Activated T-helper 1 cell treated with anti-CD3 and anti-CD28 coated beads, Interleukin-2, amount 50 U/mL, for 16 hours (primary cell): ENCODE measurements at places on chromosomes 1 and 21.
A peak's percentile ranks its signal among the peaks of the same experiment; 100 is the strongest.

DNA sequence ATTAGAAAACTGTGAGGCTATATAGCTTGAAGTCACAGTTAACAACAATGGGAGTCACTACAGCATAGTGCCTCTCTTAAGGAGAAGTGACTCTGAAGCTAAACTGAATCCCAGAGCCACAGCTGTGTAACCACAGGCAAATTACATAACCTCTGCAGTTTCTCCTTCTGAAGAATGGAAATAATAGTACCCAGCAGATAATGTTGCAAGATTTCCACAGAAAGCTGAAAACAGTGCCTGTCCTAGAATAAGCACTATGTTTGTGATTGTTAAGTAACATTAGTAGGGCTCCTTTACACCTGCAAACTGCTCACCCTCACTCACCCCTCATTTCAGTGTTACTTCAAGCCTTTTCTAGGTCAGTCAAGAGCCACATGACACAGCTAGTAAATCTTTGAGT lies 886.7 kb downstream of the PLA2G4A start:
- no peak for DNase-seq

GRCh38 chr1:201850053-201850397 lies 21.1 kb downstream of the IPO9 start:
- no peak for DNase-seq

- DNase-seq = no peak
Observed at GRCh38 chr1:94272388-94272787, 35.0 kb upstream of the ARHGAP29 start.

DNA sequence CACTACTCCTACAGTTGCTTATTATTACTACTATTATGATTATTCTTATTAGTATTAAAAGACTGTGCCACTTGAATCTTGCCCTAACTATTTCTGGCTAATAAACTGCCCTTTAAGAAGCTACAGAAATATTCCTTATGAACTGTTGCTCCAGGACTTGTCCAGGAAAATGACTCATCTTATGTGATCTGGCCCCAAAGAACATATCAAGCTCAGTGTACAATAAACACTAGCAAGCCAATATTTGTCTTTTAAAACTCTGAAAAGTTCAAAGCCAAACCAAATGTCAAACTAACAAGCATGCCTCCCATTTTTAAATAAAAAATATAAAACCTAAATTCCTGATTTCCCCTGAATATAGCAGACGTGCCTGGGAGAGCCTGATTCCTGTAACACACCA lies 88.7 kb upstream of the SIM2 start:
- DNase-seq = no peak

- no peak for DNase-seq
Observed at GRCh38 chr1:29222686-29223085, 8.0 kb downstream of the MECR start.

DNA sequence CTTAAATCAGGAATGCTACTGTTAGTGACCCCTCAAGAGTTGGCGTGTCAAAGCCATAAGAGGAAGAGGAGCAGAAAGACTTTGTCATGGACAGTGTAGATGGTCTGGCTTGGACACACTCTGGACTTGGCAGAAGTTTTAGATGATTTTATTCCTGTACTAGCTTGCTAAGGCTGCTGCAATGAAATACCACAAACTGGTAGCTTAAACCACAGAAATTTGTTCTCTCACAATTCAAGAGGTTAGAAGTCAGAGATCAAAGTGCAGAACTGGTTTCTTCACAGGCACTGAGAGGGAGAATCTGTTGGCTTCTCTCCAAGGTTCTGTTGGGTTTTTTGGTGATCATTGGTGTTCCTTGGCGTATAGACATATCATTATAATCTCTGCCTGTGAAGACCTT lies 869.8 kb upstream of the B3GALT2 start:
- no peak for DNase-seq

DNA sequence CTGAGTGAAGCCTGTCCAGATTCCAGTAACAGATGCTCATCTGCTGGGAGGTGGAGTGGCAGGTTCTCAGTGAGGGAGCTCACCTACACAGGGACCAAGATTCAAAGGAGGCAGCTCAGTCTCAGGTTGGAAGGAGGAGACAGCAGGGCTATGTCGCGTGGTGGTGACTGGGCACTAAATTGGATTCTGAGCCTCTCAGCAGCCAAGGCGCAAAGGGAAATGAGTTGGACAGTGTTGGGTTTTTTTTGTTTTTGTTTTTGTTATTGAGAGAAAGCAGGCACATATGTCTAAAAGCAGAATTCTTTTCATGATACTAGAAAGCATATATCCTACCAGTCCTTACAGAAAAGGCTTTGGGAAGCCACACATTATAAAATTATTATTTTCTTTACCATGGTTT lies 26.2 kb downstream of the UMODL1 start:
- DNase-seq = no peak

DNA sequence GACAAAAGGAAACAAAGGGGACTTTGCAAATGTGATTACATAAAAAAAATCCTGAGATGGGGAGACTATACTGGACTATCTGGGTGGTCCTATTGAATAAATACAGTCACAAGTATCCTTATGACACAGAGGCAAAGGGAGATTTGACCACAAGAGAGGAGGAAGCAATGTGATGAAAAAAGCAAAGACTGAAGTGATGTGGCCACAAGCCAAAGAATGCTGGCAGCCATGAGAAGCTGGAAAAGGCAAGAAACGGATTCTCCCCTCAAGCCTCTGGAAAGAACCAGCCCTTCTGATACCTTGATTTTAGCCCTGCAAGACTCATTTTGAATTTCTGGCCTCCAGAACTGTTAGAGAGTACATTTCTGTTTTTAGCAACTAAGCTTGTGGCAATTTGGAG lies 36.4 kb downstream of the OLFML2B start:
- no peak for DNase-seq

GRCh38 chr1:109277434-109278204 lies 5.3 kb downstream of the PSRC1 start:
- peak; percentile 34 for DNase-seq

- no peak for DNase-seq
Observed at GRCh38 chr1:192601567-192601966, 26.0 kb downstream of the RGS1 start.

DNA sequence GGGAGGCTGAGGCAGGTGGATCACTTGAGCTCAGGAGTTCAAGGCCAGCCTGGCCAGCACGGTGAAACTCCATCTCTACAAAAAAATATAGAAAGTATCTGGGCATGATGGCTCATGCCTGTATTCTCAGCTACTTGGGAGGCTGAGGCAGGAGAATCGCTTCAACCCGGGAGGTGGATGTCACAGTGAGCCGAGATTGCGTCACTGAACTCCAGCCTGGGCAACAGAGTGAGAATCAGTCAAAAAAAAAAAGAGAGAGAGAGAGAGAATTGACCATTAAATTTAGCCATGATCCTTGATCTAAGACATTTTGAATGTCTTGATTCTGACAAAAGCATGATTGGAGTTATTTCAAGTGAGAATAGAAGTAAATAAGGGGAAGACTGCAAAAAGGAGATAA lies 19.1 kb downstream of the RBM11 start:
- no peak for DNase-seq

GRCh38 chr21:38556390-38556789 lies 58.1 kb upstream of the ERG start:
- DNase-seq = no peak

DNA sequence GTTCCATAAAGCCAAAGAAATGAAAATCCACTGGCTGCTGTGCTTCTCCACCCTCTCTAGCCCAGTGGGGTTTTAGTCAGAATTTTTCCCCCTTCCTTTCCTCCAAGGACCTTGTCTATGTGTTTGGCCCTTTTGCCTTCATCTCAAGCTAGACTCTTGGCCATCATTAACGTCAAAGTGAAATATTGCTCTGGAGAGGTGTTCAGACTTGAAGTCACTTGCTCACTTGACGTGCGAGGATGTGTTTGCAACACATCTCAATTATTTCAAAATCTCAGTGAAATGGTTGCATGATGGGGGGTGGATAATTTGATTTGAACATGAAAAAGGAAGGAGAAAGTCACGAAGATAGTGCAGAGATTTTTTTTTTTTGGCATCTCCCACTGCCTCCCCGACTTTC lies 13.6 kb downstream of the EVA1C start:
- DNase-seq = no peak

DNA sequence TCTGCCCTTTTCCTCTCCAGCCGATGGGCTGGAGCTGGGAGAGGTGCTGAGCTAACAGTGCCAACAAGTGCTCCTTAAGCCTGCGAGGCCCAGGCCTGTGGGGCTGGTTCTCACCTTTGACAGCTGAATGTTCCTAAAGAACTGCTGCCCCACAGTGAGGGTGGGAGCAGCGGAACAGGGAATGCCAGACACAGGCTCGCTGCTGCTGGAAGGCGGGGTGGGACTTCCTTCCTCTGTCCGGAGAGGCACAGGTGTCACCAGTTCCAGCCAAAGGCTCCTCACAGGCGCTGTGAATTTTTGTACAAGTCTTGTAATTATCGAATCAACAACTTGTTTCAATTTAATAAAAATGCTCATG lies 47.1 kb downstream of the COQ8A start:
- no peak for DNase-seq

DNA sequence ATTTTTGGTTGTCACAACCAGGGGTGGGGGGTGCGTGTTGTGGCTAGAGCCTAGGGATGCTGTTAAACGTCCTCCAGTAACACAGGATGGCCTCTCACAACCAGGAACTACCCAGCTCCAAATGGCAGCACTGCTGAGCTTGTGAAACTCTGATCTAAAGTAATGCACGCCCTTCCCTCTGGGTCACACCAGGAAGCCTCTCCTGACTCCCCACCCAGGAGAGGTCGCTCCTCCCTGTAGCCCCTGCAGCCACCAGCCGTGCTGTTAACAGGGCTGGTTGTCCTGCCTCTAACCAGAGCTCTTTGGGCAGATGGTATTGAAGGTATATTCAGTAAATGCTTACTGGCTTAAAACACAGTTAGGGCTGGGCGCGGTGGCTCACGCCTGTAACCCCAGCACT lies 73.2 kb downstream of the NKAIN1 start:
- DNase-seq = no peak

- peak; percentile 62 for DNase-seq
Observed at GRCh38 chr1:12179111-12179519, 12.3 kb downstream of the TNFRSF1B start.

DNA sequence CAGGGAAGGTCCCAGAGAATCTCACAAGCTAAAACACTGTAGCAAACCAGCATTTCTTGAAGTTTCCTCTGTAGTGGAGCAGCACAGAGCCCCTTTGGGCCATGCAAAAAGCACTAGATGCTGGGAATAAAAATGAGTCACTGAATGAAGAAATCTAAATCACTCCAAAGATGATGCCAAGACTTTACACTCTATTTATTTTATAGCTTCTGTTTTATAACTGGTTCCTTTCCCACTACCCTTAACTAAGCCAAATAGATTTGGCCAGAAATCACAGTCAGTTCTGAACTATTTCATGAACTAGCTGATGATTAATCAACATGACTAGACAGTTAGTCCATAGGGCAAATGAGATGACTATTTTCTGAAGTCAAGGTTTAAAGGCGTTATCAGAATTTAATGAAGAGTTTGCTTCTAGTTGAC lies 89.5 kb downstream of the SCMH1 start:
- no peak for DNase-seq

DNA sequence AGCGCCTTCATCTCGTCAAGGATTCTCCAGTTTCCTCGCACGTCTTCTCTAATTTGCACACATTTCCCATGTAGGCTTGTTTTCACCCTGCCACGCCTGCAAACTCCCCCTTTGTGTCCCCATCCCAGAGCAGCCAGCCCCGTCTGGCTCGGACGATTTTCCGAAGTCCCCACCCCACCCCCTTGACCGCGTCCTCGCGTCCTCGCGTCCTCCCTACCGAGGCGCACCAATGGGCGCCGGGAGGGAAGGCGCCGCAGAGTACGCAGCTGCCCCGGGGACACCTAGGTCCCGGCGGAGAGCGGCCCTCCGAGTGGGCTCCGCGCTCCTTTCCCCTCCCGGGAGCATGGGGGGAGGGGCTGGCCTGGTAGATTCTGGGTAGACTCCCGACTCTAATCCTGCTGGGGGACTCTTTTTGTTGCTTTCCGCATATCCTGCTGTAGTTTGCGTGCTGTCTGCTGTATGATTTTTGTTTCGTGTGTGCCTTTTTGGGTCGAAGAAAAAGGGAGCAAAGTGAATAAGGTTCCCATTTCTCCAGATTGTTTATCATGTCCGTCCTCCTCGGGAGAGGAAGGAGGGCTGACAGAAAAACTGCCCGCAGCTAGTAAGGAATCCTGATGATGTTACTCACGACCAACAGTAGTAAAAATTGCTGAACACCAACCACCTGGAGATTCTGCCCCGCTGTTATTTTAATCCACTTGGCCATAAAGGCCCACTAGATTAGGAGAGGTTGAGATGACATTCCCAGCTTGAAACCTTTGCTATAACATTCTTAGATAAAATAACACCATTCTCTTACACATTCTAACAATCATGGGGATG lies 1.5 kb downstream of the CACHD1 start:
- no peak for DNase-seq

- no peak for DNase-seq
Observed at GRCh38 chr1:227546059-227546458, 17.3 kb upstream of the ZNF678 start.

GRCh38 chr1:234980291-234980644 lies 148.4 kb downstream of the TOMM20 start:
- DNase-seq = no peak

DNA sequence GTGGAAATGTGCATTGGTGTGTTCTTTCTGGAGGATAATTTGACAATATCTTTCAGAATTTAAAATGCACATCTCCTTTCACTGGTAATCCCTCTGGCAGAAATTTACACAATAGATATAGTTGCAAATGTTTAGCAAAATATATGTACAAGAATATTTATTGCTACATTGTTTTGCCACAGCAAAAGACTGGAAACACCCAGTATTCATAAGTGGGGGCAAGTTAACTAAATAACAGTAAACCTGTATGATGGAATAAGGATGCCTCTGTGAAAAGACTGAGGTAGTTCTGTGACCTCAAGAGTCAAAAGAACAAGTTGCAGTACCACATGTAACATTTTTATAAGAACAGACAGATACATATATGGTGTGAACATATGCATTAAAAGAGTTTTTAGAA lies 13.7 kb upstream of the TADA1 start:
- DNase-seq = no peak

- no peak for DNase-seq
Observed at GRCh38 chr1:195745189-195746010, 862.8 kb downstream of the KCNT2 start.

- DNase-seq = no peak
Observed at GRCh38 chr1:51744506-51745303, 127.8 kb downstream of the OSBPL9 start.

DNA sequence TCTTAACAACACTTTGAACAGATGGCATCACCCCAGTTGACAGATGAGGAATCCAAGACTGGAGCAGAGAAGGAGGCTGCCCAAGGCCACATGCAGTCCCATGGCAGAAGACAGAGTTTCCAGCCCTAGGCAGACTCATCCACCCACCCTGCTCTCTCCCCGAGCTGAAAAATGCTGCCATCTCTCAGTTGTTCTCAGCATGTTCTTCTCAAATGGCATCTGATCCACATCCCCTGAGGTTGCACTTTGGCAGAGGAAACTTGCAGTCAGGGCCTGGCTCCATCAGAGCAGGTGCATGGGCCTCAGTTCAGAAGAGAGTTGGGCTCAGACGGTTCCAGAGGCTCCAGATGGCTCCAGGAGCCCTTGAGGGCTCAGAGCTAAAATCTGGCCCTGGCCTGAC lies 709.4 kb downstream of the MATN1 start:
- no peak for DNase-seq
